ENCODE measurements at places on chromosomes 6 and 20. TPM values are rescaled to one million over a fixed set of nuclear protein-coding genes. Genes with fewer than 3 reads are reported as not detected.

GRCh38 chr20:44247586-44248409, 690 bp downstream of the GDAP1L1 start:
- DNase-seq, result no peak

GRCh38 chr6:113909224-113909856, 52.2 kb downstream of the MARCKS start:
- no peak for DNase-seq

- peak; percentile 35 for DNase-seq
Measured at GRCh38 chr6:52497652-52498408, 77.7 kb downstream of the EFHC1 start.

DNA sequence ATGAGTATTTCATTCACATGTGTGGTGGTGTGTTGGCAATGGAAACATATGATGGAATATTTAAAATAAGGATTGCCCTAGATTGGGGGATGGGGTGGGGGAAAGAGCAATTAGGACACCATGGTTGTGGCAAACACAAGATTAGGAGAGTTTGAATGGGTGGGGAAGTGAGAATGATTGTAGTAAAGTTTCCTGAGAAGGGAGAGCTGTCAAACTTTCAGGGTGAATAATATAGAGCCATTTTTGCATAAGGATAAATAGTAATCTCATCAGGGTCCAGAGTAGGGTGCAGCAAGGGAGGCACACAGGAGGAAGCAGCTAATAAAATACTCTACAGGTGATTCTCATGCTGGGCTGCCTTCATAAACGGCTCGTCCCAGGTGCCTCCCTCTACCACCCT, 294.9 kb upstream of the MARCKS start:
- DNase-seq, result no peak

GRCh38 chr6:57063847-57064246, 17.4 kb downstream of the KIAA1586 start:
- DNase-seq, result no peak

DNA sequence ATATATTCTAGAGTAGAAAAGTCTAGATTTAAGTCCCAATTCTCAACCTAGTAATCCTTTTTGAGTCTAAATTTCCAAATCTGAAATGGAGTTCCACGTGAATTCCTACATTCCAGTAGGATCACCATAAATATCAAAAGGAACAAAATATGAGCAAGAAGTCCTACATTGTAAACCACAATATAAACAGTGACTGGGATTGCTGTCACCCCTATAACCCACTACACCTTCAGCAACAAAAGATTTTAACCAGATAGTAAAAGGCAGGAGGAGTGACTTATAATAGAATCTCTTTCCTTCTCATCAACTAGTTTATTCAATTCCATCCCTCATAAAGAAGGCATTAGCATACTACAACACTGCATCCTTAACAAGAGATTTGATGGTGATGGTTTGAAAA, 210.6 kb downstream of the KIF16B start:
- DNase-seq, result no peak

The LY6G6F gene
- total RNA-seq, result not detected

The LAMP5 gene
- total RNA-seq, result 0.47 TPM

All from left lung (tissue), 14 donors.